ENCODE measurements at places on chromosomes 7 and 10.

DNA sequence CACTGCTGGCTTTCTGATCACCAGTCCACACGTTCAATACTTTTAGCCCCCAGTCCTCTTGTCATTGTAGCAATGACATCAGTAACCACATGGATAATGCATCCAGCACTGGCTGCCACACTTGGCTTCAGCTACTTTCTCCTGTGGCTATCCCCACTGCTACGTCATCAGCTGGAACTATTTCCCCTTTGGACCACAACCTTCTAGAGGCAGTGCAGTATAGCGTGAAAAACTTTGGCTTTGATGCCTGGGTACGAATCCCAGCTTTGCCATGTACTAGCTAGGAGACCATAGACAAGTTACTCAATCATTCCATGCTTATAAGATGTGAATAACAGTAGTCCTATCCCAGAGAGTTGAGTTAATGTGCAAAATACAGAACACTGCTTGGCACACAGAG, 63.2 kb downstream of the CCDC3 start:
- no peak for DNase-seq

GRCh38 chr7:102413091-102413490, 16.9 kb downstream of the PRKRIP1 start:
- no peak for DNase-seq

DNA sequence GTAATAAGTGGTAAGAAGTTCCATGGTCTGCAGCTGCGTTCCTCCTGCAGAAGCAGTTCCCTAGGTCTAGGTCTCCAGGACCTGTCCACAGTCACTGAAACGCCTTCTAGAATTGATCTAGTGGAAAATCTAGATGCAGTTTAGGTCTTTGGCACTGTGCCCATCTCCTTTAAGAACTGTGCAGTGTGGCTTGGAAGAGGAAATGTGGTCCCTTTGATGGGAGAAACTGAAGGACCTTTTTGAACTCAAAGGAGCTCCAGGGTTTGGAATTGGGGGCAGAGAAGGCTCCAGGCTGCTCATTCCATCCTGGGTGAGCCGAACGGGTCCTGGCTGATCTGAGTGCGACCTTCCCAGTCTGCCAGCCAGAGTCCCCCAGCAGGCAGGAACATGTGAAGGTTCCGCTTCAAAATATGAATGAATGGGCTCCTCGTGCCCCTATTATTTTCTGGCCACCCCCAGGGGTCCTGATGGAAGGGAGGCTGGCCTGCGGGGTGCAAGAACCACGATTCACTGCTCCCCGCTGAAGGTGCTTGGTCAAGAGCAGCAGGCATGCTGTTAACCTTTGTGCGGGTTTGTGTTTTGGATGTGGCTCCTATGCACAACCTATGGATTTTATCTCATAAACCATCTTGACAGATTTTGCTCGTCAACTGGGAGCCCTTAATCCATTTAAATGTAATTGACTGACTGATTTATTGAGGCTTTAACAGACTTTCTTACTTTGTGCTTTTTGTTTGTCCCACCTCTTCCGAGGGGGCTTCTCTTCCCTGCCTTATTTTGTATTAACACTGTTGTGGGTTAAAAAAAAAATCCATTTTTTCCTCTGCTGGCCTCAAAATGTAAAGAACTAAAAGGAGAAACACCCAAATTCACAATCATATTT, 36.7 kb downstream of the ZNF467 start:
- no peak for DNase-seq

DNA sequence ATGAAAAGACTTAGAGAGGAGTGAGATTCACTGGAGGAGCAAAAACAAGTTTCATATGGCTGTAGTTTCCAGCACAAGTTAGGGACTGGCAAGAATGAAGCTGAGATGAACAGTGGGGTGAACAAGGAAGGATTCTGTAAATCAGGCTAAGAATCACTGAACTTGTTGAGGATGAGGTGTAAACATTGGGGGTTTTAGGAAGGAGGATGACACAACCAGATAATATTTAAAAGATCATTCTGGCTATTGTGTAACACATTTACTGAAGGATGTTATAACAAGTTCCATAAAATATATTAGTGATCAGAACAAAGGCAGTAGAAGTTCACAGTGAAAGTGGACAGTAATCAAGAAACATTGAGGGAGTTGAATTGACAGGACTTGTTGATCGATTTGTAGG, 68.9 kb downstream of the CD36 start:
- no peak for DNase-seq

DNA sequence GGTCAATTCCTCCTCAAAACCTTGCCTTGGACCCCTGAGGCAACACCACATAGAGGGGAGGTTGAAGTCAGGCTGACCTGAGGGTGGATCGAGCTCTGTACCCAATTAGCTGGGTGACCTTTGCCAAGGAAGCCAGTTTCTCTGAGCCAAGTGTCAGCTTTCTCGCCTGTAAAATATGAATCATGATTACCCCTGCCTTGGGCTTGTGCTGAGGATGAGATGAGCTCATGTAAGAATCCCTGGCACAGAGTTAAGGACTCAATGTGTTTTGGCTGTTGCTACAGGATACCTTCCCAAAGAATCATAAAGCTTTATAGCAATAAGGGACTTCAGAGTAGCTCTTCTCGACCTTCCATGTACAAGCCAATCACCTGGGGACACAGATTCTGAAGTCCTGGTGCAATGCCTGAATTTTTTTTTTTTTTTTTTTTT, 43.5 kb upstream of the CACUL1 start:
- no peak for DNase-seq

- DNase-seq, result no peak
Observed at GRCh38 chr7:73850781-73851207, 8.5 kb upstream of the METTL27 start.

Measured in activated CD8-positive, alpha-beta memory T cell treated with anti-CD3 and anti-CD28 coated beads for 1 hour (primary cell).